NCI-H2107 (cell line): ENCODE measurements at places on chromosomes 13 and 19.

DNA sequence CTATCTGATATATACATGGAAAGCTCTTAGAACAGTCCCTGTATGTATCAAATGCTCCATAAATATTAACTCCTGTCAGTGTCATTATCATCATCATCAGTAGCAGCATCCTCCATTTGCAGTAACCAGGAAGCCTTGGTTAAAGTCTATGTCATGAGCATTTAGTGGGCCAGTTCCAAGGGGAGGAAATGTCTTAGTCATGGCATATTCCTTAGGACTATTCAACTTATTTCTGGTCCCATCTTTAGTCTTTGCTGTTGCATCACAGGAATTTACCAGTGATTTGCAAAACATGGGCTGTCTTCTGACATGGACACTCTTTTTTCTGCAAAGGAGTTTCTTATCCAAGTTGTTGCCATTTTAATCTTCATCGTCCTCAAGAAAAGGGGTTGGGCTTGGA is 98.4 kb downstream of the WDFY2 start:
- DNase-seq, result no peak

- no peak for DNase-seq
Measured at GRCh38 chr19:3357271-3357991, 9.0 kb upstream of the NFIC start.

DNA sequence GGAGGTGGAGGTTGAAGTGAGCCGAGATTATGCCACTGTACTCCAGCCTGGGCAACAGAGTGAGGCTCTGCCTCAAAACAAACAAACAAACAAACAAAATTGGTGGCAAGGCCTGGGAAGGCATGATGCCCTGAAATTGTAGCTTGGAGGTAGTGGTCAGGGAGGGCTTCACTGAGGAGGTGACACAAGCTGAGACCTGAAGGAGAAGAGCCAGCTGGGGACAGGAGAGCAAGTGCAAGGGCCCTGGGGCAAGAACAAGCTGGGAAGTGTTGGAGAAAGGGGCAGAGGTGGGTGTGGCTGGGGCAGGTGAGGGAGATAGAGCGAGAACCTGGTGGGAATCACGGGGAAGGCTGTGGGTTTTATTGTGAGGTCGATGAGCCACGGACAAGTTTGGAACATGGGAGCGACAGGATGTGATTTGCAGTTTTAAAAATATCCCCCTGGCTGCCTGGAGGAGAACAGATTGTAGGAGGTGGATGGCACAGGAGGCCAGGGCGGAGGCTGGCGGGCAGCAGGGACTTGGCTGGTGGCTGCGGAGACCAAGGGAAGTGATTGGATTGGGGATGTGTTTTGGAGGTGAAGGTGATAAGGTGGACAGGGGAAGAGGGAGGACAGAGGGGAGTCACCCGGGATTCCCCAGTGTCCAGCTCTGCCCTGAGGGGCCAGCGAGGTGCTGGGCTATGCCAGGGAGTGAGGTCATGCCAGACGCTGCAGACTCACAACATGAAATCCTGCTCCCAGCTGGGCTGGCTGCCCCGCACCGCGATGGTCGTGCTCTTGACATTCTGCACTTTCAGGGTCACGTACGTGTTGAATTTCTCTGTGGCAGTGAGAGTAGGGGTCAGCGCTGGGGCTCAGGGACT is 14.0 kb downstream of the UNC13A start:
- DNase-seq, result no peak

- DNase-seq, result peak; percentile 54
Measured at GRCh38 chr19:50368649-50369570, 3.5 kb upstream of the NAPSA start.

GRCh38 chr13:44989941-44990340 is 603 bp downstream of the GPALPP1 start:
- no peak for DNase-seq
